ENCODE measurements at places on chromosomes 7 and 10.

- no peak for DNase-seq
These were observed 32.4 kb downstream of the UNC5B start for GRCh38 chr10:71244431-71245419.

DNA sequence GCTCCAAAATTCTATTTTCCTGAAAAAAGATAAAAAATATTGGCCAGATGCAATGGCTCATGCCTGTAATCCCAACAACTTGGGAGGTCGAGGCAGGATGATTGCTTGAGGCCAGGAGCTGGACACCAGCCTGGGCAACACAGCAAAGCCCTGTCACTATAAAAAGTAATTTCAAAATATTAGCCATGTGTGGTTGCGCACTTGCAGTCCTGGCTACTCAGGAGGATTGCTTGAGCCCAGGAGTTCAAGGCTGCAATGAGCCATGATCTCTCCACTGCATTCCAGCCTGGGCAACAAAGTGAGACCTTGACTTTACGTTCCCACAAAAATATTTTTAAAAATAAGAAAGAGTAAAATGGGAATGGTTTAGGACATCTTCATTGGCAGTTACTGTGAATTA, 104.1 kb upstream of the AFAP1L2 start:
- DNase-seq: no peak

DNA sequence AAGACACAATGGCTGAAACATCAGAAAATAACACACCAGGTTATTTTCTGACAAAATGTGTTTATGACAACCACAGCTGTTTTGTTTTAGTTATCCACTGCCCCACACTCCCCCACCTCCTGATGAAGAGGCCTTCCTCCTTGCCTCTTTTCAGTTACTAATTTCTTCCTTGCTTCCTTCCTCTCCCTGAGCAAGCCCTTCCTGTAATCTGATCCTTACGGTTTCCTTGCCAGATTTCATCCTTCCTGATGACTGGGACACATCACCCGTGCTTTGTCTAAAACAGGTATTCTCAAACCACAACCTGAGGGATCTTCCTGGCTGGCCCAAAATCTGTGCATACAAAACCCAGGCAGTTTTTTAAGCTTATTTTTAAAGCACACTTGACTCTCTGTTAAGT, 39.4 kb downstream of the CHST15 start:
- DNase-seq: no peak

- DNase-seq: no peak
These were observed 159.8 kb downstream of the PHF14 start for GRCh38 chr7:11133436-11133959.

- DNase-seq: no peak
These were observed 7.1 kb downstream of the CDC14C start for GRCh38 chr7:48931481-48931880.

Measured in cortex of kidney (tissue), 1 donor.